ENCODE measurements at places on chromosomes 16 and 17. TPM values are rescaled to one million over a fixed set of nuclear protein-coding genes. Genes with fewer than 3 reads are reported as not detected.

Gene SYT17
- 0.66 TPM for total RNA-seq

Gene FOXC2
- total RNA-seq: not detected

Gene MT1H
- not detected for total RNA-seq

Gene MYH4
- total RNA-seq: not detected

Gene SMIM22
- total RNA-seq: not detected

Gene SDR42E1
- 0.22 TPM for total RNA-seq

All from placental pericyte (primary cell).